ENCODE measurements at places on chromosomes 5 and 9.

DNA sequence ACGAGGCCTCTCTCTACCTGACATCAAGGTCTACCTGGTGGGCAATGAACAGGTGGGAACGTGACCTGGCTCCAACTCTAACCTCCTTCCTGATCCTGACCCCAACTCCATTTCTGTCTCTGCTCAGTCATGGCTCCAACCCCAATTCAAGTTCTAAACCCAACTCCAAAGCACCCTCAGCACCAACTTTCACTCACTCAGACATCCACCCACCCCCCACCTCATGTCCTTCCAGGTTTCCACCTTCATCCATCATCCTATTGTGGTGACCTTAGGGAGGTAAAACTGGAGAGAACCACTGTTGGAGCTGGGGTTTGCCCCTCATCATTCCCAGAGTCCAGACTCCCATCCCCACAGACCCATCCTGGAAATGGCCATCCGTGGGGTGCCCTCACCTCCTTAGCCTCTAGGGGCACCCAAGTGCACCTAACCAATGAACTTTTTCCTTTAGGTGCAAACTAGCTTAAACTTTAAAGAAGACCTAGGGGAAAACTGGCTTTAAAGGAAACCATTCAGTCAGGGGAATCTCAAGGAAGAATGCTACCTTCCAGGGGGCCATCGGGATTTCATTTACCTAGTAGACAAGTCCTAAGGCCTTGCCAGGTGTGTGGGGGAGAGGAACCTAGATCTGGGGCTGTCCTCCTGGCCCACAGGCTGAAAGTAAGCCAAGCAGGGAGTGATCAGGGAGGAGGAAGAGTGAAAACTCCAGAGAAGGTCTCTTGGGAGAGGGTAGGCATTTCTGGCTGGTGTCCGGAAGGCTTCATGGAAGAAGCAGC lies 11.3 kb downstream of the RGS14 start:
- DNase-seq: peak; percentile 41

- no peak for DNase-seq
Observed at GRCh38 chr9:117278471-117279035, 136.3 kb downstream of the ASTN2 start.

- DNase-seq: peak; percentile 45
Observed at GRCh38 chr9:129026442-129027223, 1.5 kb downstream of the SH3GLB2 start.

GRCh38 chr5:106966686-106967315 lies 703.9 kb downstream of the EFNA5 start:
- no peak for DNase-seq

DNA sequence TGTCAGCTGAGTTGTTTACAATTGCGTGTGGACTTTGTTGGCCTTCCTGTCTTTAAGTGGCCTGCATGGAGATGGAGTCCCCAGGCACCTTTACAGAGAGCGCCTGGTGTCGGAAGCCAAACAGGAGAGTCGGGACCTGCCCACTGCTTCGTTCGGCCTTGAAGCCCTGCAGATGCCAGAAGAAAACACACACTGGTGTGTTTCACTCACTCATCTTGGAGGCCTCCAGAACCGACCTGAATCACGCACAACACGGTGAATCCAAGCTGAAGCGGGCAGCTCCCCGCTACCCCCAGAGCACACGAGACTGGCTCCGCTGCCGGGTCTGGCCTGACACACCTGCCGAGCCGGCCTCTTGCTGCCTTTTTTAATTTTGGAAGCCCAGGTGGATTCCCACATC lies 419.4 kb upstream of the IRX4 start:
- no peak for DNase-seq

DNA sequence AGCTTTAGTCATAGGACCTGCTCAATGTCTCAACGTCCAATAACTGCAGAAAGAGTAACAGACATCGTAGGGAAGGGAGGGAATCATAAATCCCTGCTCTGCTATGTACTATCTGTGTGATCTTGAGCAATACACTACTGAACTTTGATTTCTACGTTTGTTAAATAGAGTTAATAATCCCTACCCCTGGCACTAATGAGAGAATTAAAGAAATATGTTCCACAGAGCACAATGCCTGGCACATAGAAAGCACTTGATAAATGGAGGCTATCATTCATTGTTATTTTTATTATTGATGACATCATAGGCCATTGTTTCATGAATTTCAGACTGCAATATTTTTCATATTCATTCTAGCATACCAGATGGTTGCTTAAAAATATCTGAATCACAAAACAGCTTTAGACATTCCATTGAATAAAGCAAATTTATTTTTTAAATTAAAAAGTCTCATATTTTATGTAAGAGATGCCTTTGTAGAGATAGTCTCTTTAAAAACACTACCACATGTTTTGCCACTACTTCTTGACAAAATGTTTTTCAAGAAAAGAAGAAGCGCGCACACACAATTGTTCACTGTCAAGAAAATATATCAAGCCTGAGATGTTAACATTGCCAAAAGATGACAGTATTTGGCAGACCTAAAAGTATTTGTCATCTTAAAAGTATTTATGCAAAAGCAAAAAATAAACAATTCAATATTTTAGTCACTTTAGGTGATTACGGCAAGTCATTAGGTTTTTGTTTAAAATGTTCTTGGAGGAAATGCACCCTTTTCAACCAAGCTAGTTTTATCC lies 108.5 kb downstream of the EBF1 start:
- peak; percentile 59 for DNase-seq

- no peak for DNase-seq
Observed at GRCh38 chr5:115064380-115064779, 105.3 kb downstream of the TRIM36 start.

DNA sequence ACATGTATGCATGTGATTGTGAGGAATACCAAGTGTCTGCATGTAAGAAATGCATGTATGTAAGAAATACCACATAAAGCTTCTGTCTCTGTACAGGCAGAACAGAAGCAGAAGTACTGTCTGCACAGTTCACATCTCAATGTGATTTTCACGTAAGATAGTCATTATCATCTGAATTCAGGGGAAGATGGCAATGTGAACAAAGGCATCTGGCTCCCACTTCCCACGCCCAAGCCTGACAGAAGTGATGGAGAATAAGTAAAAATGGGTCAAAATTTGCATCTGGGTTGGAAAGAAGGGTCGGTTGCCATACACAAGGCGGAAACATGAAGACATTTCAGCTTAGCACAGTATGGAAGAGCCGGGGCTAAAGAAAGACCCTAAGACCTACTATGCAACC lies 71.7 kb downstream of the SUSD1 start:
- no peak for DNase-seq

DNA sequence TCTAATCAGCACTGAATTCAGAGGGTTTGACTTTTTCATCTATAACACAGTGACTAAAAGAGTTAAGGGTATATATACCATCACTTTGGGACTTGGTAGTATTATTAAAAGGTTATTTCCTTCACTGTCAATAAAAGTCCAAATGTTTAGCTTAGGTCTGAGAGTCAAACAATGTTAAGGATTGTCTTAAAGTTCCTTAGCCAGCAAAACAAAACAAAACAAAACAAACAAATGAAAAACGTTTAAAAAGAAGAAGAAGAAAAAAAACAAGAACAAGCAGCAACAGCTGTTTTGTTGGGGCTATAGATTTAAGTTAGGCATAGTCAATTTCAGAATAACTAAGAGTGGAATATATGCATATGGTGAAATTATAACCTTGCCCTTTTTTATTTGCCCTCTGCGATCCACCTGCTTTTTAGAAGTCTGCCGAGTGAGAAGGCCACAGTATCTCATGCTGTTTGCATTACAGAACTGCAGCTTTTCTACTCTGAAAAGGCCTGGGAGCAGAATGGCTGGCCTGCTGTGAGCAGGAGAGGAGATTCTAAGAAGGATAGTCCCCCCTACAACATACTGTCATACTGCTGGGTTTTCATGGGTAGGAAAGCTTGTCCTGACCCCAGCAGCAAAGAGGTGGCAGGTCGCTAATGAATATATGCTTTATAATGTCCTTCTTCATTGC lies 141.7 kb downstream of the NTRK2 start:
- DNase-seq: no peak

DNA sequence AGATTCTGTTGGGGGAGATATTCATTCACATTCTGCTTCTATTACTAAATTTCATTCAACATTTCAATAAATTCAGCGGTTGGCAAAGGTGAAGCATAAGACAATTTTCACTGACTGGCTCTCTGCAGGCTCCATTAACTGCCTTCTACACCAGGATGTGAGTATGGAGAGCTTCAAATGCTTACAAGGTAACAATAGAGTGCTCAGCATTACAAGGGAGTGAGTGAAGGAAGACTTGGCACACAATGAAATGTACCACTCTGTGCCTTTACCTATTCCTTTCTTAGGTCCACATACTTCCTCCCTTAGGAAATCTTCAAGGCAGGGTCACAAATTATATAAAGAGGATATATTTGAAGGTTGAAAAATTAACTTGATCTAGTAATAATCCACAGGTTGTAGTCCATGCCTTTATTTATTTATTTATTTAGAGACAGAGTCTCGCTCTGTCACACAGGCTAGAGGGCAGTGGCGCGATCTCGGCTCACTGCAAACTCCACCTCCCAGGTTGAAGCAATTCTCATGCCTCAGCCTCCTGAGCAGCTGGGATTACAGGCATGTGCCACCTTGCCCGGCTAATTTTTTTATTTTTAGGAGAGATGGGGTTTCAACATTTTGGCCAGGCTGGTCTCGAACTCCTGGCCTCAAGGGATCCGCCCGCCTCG lies 76.6 kb upstream of the FAM169A start:
- no peak for DNase-seq

GRCh38 chr9:127362829-127363228 lies 34.1 kb upstream of the SLC2A8 start:
- DNase-seq: no peak

DNA sequence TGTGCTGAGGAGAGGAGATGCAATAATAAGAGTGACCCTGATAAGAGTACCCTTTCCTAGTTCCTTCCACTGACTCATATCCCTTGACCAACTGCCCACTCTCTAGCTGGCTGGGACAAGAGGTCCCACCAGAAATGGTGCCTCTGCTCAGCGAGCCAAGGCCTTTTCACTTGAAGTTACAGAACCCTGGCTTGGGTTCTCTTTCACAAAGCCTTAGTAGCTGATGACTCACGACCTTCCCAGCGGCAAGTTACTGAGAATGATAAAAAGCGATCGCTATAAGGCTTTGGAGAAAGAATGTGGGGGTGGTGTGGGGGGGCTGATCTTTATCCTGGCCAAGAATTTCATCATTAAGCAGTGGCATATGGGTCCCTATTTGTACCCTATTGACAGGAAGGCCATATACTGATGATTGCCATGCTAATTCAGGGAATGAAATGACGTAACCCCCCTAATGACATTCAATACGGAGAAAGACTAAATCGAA lies 90.3 kb downstream of the FBXO38 start:
- no peak for DNase-seq

- no peak for DNase-seq
Observed at GRCh38 chr5:1182633-1183423, 18.6 kb upstream of the SLC6A19 start.

- DNase-seq: no peak
Observed at GRCh38 chr5:39076101-39076756, 2.0 kb upstream of the RICTOR start.

DNA sequence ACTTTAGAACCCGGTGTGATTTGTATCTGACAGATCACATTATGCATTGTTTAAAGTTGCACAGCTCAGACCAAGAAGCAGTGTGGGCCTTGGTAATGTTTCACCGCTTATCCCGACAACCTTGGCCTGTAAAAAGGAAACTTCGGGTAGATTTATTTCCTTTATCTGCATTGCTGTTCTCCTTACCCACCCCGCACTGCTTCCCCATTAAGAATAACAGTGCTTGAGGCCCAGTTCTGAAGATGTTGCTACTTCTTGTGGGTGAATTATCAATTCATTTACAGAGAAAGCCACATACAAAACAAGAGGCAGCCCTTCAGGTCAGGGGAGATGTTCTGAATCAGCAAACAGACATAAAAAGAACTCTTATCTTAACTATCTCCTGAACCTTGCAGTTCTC lies 8.4 kb downstream of the SMARCA2 start:
- DNase-seq: no peak

DNA sequence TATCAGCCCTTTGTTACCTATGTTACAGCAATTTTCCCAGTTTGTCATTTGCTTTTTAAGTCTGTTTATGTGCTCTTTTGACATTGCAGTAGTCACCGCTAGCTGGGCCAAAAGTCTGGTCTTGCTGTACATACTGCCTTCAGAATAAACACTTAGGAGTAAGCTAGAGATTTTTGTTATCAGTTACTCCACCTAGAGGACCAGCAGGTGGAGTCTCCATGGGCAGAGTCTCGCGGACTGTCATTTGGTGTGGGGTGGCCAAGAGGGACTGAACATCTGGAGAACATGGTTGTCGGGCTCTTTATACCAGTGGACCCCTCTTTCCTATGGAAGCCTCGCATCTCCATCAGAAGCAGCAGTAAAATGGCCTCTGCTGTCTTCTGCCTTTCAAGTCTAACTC lies 10.8 kb upstream of the MGAT1 start:
- DNase-seq: no peak

DNA sequence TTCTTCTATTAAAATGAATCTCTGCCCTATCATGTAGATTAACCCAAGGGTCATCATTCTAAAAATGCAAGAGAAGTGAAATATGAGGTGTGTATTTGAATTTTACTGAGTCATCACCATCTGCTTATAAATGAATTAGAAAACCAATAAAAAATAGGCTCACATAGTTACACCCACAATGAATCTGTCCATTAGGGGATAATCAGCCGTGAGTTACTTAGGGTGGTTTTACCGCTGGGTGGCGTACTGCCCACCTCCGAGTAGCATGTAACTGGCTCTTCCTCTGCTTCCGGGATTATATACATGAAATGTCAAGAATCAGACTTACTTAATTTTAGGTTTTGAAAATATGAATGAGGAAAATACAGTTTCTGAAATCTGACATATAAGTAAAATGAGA lies 332.9 kb upstream of the CCNG1 start:
- DNase-seq: no peak

- DNase-seq: no peak
Observed at GRCh38 chr9:113618836-113619490, 155.4 kb downstream of the RGS3 start.

GRCh38 chr9:131144201-131144600 lies 18.8 kb downstream of the NUP214 start:
- no peak for DNase-seq

GRCh38 chr5:1432296-1432695 lies 12.9 kb downstream of the SLC6A3 start:
- no peak for DNase-seq

GRCh38 chr5:1484730-1485578 lies 38.8 kb downstream of the LPCAT1 start:
- DNase-seq: no peak

DNA sequence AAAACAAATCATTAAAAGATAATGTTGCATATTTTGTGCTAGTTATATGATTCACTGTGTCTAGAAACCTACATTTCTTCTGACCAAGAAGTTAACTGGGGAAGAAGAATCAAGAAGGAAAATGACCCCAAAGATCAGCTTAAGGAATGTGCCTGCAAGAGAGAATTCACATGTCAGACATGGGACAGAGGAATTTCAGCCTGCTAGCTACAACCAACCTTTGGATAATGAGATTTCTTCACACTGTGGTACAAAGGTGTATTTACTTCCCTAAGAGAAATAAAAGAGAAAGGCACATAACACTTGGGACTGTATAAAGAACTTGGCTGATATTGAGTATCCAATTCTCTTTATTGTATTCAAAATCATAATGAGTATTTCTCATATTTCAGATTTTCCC lies 39.6 kb upstream of the ELL2 start:
- peak; percentile 42 for DNase-seq

- no peak for DNase-seq
Observed at GRCh38 chr5:133474851-133475590, 137.3 kb downstream of the FSTL4 start.

Data from adipocyte (in vitro differentiated cells).